ENCODE measurements at places on chromosomes 6 and 20.

GRCh38 chr20:35307666-35308653 is 15.7 kb upstream of the FAM83C start:
- DNase-seq = no peak

DNA sequence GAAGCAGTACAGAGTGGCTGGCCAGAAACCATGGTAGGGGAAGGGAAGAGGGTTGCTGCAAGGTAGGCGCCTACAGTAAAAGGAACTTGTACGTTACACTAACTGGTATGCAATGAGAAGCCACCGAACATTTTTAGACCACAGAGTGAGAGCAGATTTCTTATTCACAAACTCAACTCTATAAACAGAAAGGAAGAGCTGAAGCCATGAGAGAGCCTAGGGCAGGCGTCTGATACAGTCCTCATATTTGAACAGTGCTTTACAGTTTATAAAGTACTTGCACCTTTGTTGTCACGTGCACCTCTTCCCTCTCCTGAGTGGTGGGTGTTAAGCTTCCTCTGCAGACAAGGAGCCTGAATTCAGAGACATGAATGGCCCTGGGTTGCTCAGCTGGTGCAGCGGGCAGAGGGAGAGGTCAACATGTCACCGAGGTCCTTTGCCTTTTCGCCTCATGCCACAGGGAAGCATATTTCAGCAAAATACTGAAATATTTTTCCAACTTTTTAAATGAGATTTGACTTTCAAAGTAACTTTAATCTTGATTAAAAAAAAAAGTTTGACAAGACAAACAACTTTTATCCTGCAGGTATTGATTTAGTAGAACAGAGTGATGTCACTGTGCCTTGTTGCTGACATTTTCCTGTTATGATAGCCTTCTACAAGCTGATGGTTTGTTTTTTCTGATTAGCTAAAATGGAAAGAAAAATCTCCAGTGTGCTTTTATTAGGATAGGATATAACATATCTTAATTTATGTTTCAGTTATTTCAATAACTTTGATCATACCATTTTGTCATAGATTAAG is 23.8 kb downstream of the UST start:
- DNase-seq = no peak

- no peak for DNase-seq
These were observed 10.9 kb upstream of the ANKEF1 start for GRCh38 chr20:10023911-10024310.

GRCh38 chr6:53543359-53544216 is 1.3 kb downstream of the GCLC start:
- DNase-seq = no peak
